Smooth muscle cell of the pulmonary artery (primary cell): ENCODE measurements at places on chromosomes 5 and 9. TPM values are rescaled to one million over a fixed set of nuclear protein-coding genes. Genes with fewer than 3 reads are reported as not detected.

Gene UGT3A2
- total RNA-seq = not detected in 2 replicates

Gene COL23A1
- 0.10 and 0.13 TPM in 2 replicates for total RNA-seq

Gene SPATA31D4
- total RNA-seq = not detected in 2 replicates

Gene SEMA5A
- 82.2 and 86.2 TPM in 2 replicates for total RNA-seq

Gene CKMT2
- total RNA-seq = 15.1 and 18.6 TPM in 2 replicates

Gene MEIKIN
- total RNA-seq = not detected in 2 replicates

Gene HTR4
- total RNA-seq = 0.07 and 3.3 TPM in 2 replicates

Gene AQP7
- 0.13 TPM in 1 of 2 replicates, not detected in the other for total RNA-seq

Gene GABBR2
- total RNA-seq = 0.46 TPM in 1 of 2 replicates, not detected in the other

Gene CER1
- total RNA-seq = not detected in 2 replicates

Gene SGCD
- total RNA-seq = 2.5 and 9.8 TPM in 2 replicates

Gene SMIM33
- total RNA-seq = not detected in 2 replicates
